ENCODE measurements at places on chromosomes 12 and 14.

GRCh38 chr12:5884866-5885265 lies 60.2 kb downstream of the ANO2 start:
- DNase-seq = no peak

- DNase-seq = no peak
These were observed 18.1 kb downstream of the SUSD6 start for GRCh38 chr14:69629225-69630127.

DNA sequence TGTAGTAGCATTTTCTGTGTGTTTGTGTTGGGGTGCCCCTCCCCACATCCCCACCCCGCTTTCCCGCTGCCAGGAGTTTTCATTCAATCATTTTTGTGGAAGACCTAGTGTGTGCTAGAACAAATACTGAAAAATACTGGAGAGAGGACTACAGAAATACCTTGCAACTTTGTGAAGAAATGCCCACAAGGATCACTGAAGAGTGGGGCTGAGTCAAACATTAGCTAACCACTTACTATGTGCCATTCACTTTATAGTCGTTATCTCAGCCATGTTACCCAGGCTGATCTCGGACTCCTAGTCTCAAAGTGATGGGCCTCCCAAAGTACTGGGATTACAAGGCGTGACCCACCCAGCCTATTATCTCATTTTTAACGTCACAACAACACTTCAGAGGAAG lies 559 bp upstream of the LMBR1L start:
- no peak for DNase-seq

DNA sequence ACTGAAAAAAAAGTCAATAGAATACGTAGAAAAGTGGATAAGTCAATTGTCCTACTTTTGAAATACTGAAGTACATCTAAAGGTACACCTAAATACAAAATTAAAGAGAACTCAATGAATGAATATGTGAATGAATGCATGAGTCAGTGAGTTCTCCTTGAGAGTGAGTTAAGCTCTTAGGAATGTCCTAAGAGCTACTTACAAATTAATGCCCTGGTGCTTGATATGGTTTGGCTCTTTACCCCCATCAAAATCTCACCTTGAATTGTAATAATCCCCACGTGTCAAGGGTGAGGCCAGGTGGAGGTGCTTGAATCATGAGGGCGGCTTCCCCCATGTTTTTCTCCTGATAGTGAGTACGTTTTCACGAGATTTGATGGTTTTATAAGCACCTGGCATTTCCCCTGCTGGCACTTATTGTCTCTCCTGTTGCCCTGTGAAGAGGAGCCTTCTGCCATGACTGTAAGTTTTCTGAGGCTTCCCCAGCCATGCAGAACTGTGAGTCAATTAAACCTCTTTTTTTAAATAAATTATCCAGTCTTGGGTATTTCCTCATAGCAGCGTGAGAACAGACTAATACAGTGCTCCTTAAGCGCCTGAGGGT lies 192.2 kb upstream of the ARHGAP5 start:
- DNase-seq = no peak

DNA sequence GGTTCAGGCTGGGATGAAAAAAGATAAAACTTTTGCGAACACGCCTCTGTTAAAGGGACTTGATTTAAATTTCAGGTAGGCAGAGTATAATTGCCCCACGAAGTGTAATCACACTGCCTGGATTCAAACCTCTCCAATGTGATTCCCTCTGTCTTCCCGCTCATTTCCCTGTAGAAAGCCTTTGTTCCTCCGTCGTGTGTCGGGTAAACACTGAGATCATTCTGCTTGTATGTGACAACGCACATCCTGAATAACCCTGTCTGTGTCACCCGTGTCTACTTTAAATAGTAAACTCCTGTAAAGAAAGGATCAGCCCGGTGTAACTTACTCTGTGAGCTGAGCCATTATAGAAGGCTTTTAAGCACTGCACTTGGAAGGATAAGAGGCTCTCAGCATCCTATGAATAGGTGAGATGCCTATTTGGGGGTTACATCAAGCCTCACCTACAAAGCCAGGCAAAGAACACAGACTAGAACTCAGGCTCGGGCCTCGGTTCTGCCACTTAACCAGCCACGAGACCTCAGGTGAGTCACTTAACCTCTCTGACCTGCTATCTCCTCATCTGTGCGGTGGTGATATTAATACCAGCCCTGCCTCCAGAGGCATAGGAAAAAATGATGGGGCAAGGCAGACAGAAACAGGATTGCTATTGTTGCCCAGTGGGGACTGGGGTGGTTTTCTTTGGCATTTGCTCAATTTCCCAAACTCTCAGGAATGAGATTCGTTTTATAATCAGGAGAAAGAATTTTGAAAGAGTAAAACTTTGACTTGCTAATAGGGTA lies 74.2 kb downstream of the RBM19 start:
- no peak for DNase-seq

DNA sequence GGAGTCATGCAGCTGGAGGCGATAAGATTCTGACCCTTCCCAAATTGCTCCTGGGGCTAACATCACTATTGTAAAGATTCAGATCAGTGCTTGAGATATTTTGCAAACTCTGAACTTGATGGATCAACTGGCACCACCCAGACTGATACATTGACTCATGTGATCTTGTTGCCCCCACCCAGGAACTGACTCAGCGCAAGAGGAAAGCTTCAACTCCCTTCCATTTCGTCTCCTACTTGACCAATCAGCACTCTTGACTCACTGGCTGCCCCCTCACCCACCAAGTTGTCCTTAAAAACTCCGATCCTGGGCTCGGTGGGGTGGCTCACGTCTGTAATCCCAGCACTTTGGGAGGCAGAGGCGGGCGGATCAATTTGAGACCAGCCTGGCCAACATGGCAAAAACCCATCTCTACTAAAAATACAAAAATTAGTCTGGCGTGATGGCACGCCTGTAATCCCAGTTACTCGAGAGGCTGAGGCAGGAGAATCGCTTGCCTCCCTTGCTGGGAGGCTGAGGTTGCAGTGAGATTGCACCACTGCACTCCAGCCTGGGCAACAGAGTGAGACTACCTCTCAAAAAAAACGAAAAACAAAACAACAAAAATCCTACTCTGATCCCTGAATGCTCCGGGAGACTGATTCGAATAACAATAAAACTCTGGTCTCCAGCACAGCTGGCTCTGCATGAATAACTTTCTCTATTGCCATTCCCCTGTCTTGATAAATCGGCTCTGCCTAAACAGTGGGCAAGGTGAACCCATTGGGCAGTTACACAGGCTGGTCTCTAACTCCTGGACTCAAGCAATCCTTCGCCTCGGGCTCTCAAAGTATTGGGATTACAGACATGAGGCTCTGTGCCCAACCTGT lies 9.8 kb upstream of the ARF6 start:
- DNase-seq = no peak

DNA sequence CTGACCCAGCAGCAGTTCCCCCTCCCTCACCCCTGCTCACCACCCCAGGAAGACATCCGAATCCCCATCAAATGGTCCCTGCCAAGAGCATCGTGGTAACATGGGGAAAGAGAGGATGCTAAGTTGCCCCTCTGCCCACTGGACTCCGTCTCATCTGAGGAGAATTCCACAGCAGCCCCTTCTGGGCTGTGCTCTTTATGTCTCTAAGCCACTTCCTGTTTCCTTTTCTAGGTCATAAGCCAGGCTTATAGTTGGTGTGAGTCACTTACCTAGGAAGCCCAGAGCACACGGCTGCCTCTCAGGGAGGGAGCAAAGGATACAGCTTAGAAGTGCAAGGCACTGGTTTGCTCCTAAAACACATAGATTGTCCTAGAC lies 76.0 kb downstream of the VCPKMT start:
- no peak for DNase-seq

GRCh38 chr12:89782807-89783206 lies 74.2 kb upstream of the ATP2B1 start:
- no peak for DNase-seq

GRCh38 chr14:89298056-89298834 lies 118.8 kb downstream of the FOXN3 start:
- DNase-seq = no peak

- no peak for DNase-seq
These were observed 48.4 kb upstream of the TMTC2 start for GRCh38 chr12:82638324-82638723.

DNA sequence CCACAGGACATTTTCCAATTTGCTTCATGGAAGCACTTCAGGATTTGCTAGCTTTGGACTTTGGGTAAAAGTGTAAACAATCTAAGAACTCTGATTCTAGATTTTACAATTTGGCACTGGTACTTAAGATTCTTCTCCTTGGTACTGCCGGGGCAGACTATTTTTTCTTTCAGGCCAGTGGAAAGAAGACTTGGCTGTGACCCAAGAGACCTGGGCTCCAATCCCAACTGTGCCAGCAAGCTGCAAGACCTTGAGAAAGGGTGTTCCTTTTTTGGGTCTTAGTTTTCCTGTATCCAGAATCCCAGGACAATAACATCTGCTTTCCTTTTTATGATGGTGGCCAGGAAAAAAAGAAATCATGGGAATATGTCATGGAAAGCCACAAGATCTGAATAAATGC lies 148.1 kb upstream of the CRY1 start:
- DNase-seq = no peak

- DNase-seq = no peak
These were observed 127.7 kb upstream of the FOXN3 start for GRCh38 chr14:89544636-89545301.

DNA sequence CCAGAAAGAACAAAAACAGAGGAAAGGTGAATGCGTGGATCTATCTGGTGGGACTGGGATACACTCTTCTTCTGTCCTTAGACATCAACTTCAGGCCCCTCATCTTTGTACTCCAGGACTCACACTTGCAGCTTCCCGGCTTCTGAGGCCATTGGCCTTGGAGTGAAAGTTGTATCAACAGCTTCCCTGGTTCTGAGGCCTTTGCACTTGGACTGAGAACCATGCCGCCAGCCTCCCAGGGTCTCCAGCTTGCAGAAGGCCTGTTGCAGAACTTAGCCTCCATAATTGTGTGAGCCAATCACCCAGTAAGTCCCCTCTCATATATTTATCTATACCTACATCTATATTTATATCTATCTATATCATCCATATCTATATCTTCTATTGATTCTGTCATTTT lies 218.4 kb downstream of the SOX5 start:
- DNase-seq = no peak

- no peak for DNase-seq
These were observed 106.7 kb downstream of the PTPN11 start for GRCh38 chr12:112525426-112525809.

DNA sequence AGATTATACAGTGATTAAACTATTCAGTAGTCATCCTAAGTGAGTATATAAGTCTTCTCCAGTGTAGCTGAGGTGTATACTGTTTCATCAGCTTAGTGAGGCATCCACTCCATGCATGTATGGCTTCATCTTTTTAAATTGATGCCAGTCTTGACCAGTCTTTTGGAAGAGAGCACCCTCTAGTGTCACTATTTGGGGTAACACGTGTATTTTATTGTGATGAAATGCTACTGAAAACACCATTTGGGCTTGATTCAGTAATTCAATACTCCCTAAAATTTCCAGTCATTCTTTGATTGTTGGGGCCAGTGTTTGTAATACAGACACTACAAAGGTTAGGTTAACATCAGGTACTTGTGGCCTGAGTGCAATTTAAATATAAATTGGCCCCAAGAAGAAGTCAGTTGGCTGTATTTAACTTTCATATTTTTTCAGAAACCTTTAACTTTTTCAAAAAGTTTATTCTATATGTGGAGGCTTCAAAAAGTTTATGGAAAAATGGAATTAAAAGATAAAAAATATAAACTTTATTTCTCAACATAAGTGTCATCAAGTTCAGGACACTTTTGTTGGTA lies 35.3 kb downstream of the MIPOL1 start:
- no peak for DNase-seq

DNA sequence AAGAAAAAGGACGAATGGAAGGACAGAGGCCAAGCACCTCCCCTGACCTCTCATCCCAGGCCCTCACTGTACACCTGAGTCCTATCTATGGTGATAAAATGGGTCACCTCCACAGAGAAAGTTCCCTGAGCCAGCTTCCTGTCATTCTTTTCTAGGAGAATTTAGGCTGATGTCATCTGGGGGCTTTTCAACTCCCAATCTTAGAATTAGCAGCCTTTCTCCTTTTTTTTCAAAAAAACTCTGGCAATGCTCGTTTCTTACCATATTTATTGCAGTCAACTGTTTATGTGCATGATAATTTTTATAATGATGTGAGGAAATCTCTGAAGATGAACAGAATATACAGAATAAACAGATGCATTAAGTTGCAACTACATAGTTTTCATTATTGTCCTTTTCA lies 177.6 kb downstream of the SNAPC1 start:
- DNase-seq = no peak

- DNase-seq = no peak
These were observed 47.7 kb downstream of the DAAM1 start for GRCh38 chr14:59236195-59236594.

DNA sequence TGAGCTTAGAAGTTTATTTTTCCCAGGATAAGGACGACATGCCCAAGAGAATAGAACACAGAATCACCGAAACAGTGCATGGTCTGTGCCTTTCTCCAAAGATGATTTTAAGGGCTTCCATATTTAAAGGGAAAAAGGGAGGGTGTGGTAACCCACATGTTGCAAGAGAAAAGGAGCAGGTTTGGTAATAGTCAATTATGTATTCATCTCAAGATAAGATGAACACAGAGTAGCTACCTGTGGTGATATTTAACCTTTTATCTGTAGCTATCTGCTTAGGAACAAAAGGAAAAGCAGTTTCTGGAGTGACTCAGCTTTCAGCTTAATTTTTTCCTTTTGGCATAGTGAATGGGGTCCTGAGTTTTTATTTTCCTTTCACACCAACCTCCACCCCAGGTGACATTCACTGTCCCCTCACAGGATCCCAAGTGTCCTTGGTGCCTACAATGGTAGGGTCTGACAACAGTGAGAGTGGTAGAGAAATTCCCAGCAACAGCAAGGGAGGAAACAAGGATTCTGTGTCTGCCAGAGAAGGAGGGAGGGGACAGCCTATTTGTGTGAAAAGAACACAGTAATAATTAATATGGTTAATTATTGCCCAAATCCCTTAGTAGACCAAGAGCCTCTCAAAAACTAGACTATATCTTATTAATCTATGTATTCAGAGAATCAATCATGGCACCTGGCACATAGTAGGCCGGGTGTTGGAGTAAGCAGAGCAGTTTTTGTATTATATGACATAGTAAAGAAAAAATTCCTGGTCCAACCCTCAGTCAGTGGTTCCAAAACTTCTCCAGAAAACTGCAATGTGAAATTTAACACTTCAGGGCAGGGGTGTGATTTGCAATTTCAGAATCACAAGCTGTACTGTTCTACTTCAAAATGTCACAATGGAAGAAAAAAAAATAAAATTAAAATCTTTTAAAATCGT lies 154.5 kb downstream of the PHLDA1 start:
- DNase-seq = no peak

DNA sequence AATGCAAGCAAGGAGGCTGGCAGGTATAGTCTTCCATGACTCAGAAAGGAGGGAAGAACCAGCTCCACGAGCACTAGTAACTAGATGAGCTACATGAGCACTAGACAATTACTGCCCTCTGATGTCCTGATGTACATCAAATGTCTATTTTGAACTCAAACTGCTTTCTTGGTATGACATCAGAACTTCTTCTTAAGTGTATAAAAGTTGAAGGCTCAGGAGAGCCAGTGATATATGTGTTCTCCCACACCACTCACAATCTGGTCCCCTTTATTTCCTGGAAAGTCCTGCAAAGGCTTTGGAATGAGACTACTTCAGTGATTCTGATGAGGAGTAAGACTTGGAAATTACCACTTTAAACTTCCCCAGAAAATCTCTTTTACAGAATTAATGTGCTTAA lies 18.5 kb upstream of the DHRS7 start:
- no peak for DNase-seq

GRCh38 chr12:26062566-26062965 lies 62.3 kb downstream of the BHLHE41 start:
- DNase-seq = no peak

GRCh38 chr14:39015964-39016577 lies 87.0 kb downstream of the SEC23A start:
- DNase-seq = no peak
